ENCODE measurements at places on chromosomes 6 and 20.

DNA sequence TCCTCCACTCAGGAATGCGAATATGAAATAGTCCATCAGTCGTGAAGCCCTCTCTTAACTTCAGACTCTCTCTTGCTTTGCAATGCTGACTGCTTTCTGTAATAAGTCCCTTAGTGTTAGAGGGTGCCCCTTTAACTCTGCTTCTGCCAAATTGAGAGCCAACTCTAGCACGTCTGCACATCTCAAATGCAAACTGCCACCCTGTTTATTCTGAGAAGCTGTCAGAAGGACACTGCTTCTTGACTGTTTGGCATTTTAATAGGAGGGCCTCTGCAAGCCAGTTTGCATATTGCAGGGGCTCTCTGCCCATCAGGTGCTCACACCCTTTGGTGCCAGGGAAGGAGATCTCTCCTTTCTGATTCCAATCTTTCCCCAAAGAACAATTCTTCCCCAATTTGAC lies 589.8 kb upstream of the CDH4 start:
- DNase-seq: no peak

DNA sequence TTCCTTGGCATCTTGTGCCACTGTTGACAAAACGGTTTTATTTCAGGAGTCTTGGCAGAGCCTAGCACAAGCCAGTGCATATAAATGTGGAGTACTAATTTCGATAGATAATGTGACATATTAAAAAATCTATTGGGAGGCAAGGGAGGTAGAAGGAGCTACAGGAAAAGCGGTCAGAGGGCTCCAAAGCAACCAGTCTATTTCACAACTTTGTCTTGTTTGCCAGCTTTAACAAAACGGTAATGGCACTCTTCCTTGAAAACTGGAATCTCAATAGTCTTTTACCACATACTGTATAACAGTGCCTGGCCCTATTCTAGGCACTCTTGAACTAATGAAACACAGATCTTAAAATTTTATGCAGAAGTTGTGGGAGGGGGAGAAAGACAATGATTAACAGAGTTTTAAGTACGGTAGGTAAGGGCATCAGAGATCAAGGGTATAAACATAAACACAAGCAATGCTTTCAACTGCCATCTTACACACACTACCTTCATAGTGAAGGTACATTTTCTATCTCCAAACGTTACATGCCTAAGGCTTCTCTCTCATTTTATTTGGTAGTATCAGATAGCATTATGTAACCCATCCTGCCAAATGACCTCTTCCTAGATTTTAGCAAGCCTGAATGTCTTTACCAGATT lies 33.5 kb upstream of the SYNCRIP start:
- DNase-seq: no peak

GRCh38 chr6:13694562-13694961 lies 17.1 kb downstream of the RANBP9 start:
- DNase-seq: no peak

- DNase-seq: no peak
Observed at GRCh38 chr20:1174787-1175186, 10.0 kb downstream of the TMEM74B start.

- DNase-seq: no peak
Observed at GRCh38 chr6:148681666-148682065, 65.2 kb upstream of the UST start.

GRCh38 chr6:24666097-24666640 lies 530 bp downstream of the TDP2 start:
- DNase-seq: no peak

- DNase-seq: no peak
Observed at GRCh38 chr6:53530346-53530745, 14.6 kb downstream of the GCLC start.

GRCh38 chr6:159616456-159616855 lies 76.6 kb downstream of the SOD2 start:
- no peak for DNase-seq

- DNase-seq: no peak
Observed at GRCh38 chr6:28312939-28313338, 23.0 kb downstream of the ZSCAN31 start.

DNA sequence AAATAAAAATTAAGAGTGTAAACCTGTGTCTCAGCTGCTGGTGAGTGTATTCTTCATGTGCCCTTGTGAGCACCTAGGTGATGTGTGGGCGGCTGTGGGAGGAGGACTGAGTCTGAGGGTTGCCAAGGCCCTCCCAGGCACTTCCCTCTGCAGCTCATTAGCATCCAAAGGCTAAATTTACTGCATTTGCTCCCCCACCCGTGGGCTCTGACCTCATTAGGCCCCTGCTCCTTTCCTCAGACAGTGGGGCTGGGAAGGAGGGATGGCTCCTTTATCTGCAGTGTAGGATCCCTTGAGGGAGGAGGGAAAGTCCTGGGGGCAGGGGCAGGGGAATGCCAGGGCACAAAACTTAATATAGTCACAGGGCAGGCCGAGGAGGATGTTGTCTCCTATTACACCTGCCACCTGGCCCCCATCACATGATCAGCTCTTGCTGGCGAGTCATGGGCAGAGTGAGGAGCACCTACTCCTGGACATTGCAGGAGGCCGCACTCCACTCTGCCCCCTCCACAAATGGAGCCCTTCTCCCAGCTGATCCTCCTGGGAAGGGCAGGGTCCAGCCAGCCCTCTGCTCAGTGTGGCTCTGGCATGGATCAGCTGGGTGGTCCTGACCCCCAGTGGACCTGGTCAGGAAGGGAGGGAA lies 133.2 kb downstream of the MRPL14 start:
- DNase-seq: no peak

- DNase-seq: no peak
Observed at GRCh38 chr6:152746172-152746553, 4.4 kb upstream of the VIP start.

GRCh38 chr6:70956191-70956450 lies 739 bp downstream of the B3GAT2 start:
- no peak for DNase-seq

DNA sequence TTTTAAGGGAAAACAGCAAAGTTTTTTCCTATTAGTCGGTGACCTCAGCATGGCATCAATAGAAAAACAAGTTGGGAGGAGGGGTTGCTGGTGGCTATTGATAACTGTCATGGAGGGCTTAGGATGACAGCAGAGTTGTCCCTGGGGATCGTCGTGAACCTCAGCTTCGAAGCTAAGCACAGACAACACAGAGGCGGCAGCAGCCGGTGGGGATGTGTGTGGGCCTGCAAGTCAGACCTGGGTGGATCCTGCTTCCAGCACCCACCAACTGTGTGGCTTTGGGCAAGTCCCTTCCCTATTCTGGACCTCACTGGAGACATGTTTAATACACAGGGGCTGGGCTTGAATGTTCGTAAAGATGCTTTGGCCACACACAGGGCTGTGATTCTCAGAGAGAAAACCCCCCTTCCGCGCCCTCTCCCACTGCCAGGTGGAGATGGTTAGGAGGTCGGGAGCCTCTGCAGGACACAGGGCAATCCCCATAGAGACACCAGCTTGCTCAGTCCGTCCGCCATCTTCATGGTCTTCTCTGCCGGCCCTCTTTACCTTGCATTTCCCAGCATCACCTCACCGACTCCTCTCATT lies 83.1 kb upstream of the TOX2 start:
- DNase-seq: no peak
